Right kidney (tissue), 9 donors: ENCODE measurements at places on chromosomes 6 and 20.

GRCh38 chr6:33390767-33391277, 801 bp upstream of the KIFC1 start:
- no peak for DNase-seq

- no peak for DNase-seq
Observed at GRCh38 chr20:23923891-23924435, 44.4 kb upstream of the CST5 start.

DNA sequence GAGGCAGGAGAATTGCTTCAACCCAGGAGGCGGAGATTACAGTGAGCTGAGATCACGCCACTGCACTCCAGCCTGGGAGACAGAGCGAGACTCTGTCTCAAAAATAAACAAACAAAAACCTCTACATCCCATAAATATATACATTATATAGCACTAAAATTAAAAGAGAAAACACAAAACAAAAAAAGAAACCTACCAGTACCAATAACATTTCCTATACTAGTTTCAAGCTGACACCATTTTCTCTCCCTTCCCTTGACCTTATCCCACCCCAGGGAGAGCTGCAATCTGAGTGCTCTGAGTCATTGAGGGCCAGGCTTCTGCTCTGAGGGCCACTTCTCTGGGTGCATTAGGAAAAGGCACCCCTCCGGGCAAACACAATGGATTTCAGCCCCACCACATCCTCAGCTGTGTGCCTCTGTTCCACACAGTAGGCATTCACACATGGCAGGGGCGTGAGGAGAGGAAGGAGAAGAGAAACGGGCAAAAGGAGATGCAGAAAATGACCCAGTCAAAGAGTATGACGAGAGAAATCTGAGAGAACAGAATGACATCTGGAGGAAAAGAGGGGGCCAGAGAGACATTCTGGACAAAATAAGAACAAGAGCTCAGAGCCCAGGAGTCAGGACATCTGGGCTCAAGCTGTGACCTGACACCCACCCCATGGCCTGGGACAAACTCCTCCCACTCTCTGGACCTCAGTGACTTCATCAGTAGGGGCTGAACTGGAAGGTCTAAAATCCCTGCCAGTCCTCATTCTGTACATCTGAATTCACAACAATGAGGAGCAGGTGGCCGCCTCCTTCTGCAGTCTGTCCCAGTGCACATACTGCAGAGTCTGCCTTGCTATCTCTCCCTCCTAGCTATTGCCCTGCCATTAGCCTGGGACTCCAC, 18.2 kb downstream of the TRIM26 start:
- DNase-seq: no peak

GRCh38 chr20:51237278-51237677, 214.4 kb upstream of the KCNG1 start:
- DNase-seq: no peak

DNA sequence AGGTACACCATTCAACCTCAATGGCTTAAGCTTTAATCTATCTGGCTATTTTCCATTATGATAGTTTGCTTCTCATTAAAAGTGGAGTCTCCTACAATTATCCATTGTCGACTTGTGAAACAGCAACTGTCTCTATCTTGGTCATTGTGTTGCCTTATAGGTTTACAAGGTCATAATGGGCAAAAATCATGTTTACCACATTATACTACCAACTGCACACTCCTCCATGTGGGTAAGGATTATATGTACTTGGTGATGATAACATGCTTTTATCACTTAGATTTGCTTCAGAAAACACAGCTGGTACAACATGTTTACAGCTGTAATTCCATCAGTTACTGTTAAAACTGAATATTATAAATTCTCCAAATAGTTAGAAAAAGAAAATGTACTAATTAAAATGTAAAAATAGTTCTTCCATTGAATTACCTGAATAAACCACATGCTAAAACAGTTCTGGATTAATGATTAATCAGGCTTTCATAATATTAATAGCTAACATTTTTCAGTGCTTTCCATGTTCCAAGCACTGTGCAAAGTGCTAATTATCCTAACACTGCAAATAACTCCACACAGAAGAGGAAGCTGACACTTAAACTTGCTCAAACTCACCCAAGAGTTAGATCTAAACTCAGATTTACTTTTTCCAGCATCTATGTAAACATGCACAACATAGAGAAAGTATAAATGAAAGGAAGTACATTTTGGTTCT, 96.7 kb downstream of the OGFRL1 start:
- no peak for DNase-seq

DNA sequence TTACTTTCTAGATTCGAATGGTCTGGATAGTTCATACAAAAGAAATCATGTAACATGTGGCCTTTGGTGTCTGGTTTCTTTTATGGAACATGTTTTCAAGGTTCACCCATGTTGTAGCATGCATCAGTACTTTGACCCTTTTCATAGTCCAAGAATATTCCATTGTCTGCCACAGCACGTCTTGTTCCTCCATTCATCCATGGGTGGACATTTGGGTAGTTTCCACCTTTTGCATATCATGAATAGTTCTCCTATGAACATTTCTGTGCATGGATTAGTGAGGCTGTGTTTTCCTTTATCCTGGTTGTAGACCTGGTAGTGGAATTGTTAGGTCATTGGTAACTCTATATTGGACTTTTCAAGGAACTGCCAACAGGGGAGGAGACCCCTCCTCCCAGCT, 31.7 kb downstream of the GSTA3 start:
- no peak for DNase-seq
